ENCODE measurements at places on chromosomes 7 and 10.

- DNase-seq = no peak
These were observed 35.2 kb downstream of the LSMEM1 start for GRCh38 chr7:112515989-112516388.

GRCh38 chr10:34124522-34125035 is 690.5 kb downstream of the PARD3 start:
- no peak for DNase-seq

GRCh38 chr7:92698237-92698841 is 108.1 kb upstream of the FAM133B start:
- DNase-seq = no peak

GRCh38 chr10:132151286-132151950 is 35.3 kb upstream of the DPYSL4 start:
- no peak for DNase-seq

DNA sequence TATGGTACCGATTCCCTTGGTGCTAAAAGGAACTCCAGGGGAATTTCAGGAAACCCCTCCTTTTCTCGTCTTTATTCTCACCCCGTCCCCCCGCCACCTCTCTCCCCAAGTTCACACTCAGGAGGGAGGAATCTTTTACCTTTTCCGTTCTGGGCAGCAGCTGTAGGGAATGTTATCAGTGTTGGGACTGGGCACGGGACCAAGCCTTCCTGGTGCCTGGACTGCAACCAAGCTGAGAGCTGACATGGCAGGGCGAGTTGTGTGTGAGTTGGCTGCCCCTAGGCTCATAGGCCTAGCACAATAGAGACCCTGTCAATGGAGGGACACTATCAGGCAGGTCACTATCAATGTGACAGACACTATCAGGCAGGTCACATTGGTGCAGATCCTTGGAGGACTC is 121.4 kb downstream of the TCF7L2 start:
- DNase-seq = no peak

- no peak for DNase-seq
These were observed 545.1 kb downstream of the SH2D4B start for GRCh38 chr10:81082621-81083376.

GRCh38 chr7:105210721-105211205 is 178.0 kb downstream of the SRPK2 start:
- DNase-seq = no peak

DNA sequence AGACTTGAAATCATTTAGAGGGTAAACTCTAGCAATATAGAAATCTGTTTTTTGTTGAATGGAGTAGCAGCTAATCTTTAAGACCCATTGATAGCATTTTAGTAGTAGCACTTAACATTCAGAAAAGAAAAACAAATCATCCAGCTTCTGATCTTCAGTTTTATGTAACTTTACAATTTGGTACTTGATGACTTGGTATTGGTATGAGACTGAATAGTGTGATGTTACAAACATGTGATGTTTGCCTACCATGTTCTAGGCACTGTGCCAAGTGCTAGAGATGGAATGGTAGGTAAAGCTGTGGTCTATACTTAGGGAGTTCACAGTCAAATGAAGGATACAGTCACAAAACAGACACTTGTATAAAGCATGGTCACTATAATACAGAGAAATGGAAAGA is 21.3 kb downstream of the ZEB1 start:
- DNase-seq = no peak

- DNase-seq = peak; percentile 68
These were observed 40.8 kb downstream of the HK1 start for GRCh38 chr10:69318867-69319727.

DNA sequence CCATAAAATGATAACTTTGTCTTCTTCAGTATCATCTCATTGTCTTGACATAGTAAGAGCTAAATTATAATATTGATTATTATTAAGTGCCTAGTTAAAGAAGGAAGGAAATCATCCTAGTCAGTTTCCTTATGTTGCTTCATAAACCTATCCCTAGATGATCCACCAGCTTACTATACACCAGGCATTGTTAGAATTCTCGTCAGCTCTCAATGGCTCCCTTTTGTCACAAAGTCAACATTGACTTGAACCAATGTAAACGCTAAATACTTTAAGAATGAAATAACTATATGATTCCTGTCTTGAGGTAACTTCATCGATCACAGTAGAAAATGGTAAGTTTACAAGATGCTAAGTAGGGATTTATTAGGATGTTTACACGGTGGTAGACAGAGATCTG is 1162.9 kb downstream of the CNTNAP2 start:
- DNase-seq = no peak

DNA sequence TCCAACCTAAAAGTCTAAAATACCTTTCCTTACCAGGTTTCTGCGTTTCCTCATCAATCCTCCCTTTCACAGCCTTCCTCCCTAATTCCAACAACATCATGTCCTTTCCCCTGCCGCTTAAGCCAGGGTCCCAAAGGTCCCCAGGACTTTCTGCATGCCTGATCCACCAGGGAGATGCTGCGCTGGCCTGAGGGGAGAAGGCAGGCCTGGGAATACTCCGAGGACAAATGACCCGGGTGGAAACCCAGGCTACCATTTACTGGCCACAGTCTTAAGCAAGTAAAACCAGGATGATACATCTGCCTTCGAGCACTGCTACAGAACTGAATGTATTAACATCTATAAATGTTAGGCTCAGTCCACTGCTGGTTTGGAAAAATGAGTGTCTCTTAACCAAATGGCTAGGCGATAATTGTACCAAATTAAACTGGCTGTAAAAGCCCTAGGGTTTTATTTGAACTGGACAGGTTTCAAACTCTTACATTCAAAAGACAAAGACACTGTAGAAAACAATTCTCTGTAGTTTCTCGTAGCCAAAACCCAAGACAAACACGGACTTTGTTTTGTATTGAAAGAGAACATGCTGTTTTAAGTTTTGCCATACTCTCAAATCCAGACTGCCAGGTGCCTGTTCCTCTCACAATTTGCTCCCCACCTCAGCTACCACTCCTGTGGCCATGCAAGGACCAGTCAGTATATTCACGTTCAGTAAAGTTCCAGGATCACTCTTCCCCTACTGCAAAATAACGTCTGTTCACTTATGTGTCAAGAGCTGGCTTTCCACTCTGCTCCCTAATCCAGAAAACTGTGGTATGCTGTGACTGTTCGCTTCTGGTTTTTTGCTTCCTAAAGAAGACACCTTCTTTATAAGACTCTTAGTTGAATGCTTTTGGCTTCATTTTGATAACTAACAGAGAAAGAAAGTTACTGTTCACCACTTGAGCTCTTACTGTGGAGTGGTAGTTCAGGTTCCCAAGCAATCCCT is 145.7 kb downstream of the RNF216 start:
- DNase-seq = no peak

DNA sequence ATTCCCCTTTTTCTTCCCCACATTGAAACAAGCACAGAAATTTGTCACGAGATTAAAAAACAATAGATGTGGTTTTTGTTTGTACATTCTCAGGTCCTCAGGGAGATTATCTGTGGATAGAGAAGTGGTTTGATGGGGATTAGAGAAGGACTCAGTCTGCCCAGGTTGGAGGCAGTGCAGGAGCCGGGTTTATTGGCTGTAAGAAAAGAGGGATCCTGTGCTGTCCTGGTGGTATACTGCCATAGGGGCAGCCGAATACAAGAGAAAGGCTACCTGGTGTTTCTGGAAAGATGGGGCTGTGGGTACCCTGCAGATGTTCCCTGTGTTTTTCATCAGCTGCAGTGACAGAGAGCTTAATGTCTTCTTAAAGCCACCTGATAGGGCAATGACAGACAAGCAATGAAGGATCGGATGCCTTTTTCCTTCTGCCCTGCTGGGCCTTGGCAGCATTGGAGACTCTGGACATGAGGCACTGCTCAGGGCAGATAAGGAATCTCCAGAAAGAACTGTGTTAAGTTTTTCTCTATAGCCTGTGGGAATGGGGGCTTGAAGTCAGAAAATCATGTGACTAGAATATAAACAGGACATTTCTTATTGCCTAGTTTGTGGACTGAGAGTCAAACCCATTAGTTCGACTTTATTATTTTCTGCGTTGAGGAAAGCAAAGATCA is 18.1 kb upstream of the GPR141 start:
- no peak for DNase-seq

GRCh38 chr7:13725591-13725990 is 263.9 kb downstream of the ETV1 start:
- DNase-seq = no peak

DNA sequence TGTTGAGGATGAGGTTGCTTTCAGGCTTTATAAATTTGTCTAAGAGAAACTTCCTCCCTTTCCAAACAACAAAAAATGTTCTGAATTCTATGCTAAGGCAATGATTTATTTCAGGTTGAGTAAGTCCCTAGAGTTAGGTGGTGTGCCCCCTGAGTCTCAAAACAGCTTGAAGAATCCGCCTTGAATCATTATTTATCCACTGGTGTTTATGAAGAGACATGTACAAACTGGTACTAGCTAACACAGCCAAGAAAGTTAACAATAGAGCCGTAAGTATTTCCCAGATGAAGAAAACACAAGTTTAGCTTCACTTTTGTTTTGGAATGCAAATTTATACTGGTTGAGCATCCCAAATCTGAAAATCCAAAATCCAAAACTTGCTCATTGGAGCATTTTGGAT is 66.2 kb upstream of the SRPK2 start:
- no peak for DNase-seq

DNA sequence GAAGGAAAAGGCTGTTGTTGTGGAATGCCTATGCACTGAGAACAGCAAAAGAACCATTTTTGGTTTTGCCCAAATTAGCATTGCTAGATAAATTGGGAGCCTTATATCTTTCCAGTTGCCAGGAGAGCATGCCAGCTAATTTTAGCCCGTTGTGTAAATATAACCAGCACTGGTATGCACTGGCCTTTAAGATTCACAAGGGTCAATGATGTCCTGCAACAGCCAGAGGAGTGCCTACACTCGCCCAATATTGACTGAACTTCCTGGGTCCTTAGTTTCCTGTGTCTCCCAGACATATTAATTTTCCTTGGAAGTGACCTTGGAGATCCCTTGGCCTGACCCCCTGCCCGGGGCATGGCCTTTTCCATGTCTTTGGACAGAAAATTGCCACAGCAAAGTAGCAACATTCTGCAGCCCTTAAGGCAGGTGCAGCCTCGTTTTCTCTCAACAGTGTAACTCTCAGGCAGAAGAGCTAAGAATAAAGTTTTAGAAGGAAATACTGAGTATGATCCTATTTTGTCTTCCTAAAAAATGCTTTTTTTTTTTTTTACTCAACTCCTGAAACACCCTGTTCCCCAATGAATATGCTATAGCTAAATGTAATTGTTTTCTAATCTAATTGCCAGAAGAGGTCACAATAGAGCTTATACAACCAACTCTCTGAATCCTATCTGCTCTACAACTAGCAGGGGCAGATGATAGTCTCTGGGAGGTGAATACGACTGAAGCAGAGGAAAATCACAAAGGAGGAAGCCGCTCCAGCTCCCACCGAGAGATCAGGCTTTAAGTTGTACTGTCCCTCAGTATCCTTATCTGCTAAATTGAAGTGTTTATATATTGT is 131.9 kb upstream of the PCGF5 start:
- DNase-seq = no peak

- DNase-seq = no peak
These were observed 1.0 kb downstream of the POLM start for GRCh38 chr7:44081266-44081748.

DNA sequence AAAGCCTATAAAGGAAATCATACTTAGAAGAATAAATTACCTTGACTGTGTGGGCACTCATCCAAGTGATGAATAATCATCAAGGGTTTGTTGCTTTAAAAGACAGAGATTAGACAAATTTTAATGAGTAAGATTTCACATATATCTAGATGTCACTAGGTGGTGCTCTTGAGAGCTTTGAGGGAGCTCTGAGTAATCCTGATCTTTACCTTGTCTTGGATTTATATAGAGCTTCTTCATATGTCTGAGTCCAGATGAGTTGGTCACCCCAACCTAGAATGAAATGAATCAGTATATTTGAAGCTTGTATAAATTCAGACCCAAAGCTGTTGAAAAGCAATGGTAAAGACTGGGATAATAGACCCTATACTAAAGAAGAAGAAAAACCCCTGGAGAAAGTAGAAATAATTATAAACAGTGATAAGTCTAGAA is 3.7 kb downstream of the AGR2 start:
- no peak for DNase-seq

- DNase-seq = peak; percentile 22
These were observed 535 bp downstream of the BTRC start for GRCh38 chr10:101354328-101355071.

- DNase-seq = no peak
These were observed 12.4 kb downstream of the SORCS1 start for GRCh38 chr10:107152087-107152486.

GRCh38 chr7:28626221-28626620 is 213.9 kb downstream of the CREB5 start:
- no peak for DNase-seq

DNA sequence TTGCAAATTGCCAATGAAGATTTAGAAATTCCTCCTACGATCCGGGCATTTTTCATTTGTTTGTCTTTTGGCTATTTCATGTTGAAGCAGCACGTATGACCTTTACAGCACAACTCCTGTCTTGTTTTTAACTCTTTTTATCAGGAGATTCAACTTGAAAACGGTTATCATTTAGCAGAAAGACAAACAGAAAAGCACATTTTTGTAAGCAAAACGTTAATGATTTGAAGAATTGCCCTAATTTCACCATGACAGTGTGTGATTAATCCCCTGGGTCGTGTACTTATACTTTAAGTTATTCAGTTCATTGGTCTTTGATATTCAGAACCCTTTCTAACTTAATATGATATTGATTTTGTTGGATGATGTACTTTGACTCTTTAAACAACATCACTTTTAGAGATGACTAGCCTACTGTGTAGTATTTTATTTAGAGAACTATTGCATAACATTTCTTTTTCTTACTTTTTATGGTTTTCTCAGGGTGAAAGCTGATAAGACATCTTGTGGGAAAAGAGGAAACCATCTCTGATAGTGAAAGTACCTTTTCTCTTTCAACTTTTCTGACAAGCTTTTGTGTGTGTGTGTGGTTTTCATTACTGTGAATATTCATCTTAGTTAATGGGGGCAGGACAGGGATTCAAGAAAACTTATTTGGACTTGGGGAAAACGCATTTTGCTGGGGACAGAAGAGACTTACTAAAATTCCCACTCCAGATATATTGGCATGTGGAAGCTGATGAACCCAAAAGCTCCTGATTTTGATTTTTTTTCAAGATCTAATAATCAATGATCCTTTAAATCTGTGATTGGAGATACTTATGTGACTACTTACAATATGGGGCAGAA is 8.1 kb downstream of the HHEX start:
- DNase-seq = no peak

DNA sequence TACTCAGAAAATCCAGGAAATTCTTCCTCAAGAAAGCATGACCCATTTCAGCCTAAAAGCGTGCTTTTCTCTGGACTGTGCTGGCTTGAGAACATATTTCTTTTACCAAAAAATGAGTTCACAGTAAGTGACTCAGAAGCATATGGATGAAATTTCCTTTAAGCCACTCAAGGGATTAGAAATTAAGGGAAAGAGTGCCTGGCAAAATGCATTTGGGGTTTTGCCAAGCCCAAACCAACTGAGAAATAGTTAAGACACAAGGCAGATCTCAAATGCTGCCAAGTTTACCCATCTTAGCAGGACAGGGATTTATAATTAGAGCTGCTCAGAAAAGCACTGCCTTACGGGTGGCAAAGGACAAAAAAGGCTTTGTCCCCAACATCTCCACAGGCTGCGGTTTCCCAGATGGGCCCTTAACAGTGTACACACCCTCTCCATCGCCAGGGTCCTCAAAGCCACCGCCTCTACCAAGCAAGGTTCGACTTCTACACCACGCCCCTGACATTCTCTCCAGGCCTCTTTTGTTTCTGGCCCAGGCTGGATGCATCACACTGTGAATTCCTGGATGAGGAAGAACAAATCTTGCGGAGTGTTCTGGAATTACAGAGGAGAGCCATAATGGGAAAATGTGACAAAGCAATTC is 30.1 kb upstream of the CDHR3 start:
- no peak for DNase-seq

- DNase-seq = no peak
These were observed 495.6 kb upstream of the KLF6 start for GRCh38 chr10:4280461-4281189.

All from activated T-cell treated with anti-CD3 and anti-CD28 coated beads for 24 hours (primary cell).